Mesothelial cell of epicardium (in vitro differentiated cells): ENCODE measurements at places on chromosomes 13 and 19.
A peak's percentile ranks its signal among the peaks of the same experiment; 100 is the strongest.

DNA sequence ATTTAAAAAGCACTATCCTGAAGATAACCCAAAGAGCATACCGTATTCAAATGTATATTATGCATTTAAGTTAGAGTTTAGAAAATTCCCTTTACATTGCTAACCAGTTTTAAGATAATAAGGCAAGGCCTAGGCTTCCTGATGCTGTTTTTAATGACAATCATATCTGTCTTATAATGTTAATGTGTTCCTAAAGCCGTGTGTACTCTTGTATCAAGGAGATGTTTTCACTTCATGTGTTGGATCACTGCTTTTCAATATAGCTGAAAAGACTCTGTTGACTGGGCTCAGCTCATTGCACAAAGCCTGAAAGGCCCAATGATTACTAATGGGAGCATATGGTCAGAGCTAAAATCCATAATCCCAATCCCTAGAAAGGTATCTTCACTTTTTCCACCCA is 81.6 kb downstream of the DACH1 start:
- H3K4me3 ChIP-seq: no peak overlapping the region
- peaks cover 7% of the 10 kb centered on the region for H3K36me3 ChIP-seq
- H3K4me1 ChIP-seq: peaks cover 34% of the 10 kb centered on the region
- H3K27ac ChIP-seq: peak overlapping the region; percentile 57
- H3K27me3 ChIP-seq: no peaks in the 10 kb centered on the region

- no peak overlapping the region for H3K27ac ChIP-seq
- H3K36me3 ChIP-seq: no peaks in the 10 kb centered on the region
- peaks cover 14% of the 10 kb centered on the region for H3K27me3 ChIP-seq
- H3K4me1 ChIP-seq: no peaks in the 10 kb centered on the region
- H3K4me3 ChIP-seq: no peak overlapping the region
Measured at GRCh38 chr19:6610934-6611852, 20.2 kb upstream of the CD70 start.

- H3K4me3 ChIP-seq: no peak overlapping the region
- no peaks in the 10 kb centered on the region for H3K4me1 ChIP-seq
- DNase-seq: no peak
Measured at GRCh38 chr19:22619932-22620331, 14.2 kb upstream of the ZNF492 start.

- DNase-seq: no peak
- no peak overlapping the region for H3K4me3 ChIP-seq
- no peaks in the 10 kb centered on the region for H3K36me3 ChIP-seq
- H3K27me3 ChIP-seq: no peaks in the 10 kb centered on the region
- no peak overlapping the region for H3K27ac ChIP-seq
- H3K4me1 ChIP-seq: no peaks in the 10 kb centered on the region
Measured at GRCh38 chr19:14015524-14016035, 9.5 kb upstream of the RFX1 start.

DNA sequence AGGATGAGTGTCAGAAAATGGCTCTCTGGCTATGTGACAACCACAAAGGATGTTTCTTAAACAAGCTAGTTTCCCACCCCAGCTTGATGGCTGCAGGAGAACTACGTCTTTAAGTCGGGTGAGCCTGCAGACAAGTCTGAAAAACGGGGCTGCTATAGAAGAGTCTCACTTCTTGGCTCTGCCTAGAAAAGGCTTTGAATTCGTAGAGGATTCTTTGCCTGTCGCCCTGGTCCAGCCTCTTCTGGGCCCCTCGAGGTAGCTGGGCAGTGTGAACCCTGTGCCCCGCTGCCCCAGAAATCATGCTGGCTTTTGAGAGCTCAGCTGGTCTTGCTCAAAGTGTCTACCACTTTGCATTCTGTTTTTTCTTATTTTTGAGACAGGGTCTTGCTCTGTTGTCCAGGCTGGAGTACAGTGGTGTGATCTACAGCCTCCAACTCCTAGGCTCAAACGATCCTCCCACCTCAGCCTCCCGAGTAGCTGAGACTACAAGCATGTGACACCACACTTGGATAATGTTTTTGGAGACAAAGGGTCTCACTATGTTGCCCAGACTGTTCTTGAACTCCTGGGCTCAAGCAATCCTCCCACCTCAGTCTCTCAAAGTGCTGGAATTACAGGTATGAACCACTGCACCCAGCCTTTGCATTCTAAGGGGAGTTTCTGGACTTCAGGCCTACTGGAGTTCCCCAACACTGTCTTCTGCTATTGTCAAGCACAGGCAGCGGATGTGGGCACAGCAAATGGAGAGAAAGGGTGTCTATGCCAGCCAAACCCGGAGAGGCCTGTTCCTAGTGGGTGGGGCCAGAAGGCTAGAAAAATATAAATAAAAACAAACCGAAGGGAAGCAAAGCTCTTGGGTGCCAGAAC is 6.5 kb downstream of the CEBPA start:
- no peak overlapping the region for H3K27ac ChIP-seq
- H3K4me1 ChIP-seq: peaks cover 64% of the 10 kb centered on the region
- DNase-seq: no peak
- no peak overlapping the region for H3K4me3 ChIP-seq

- peak overlapping the region; percentile 91 for H3K27ac ChIP-seq
- H3K27me3 ChIP-seq: peaks cover 21% of the 10 kb centered on the region
- H3K4me3 ChIP-seq: peak overlapping the region; percentile 75
- H3K36me3 ChIP-seq: no peaks in the 10 kb centered on the region
- H3K4me1 ChIP-seq: peaks cover 8% of the 10 kb centered on the region
Measured at GRCh38 chr13:29594303-29594709, 1.2 kb downstream of the SLC7A1 start.

- H3K27ac ChIP-seq: no peak overlapping the region
- H3K36me3 ChIP-seq: no peaks in the 10 kb centered on the region
- DNase-seq: no peak
- H3K4me3 ChIP-seq: no peak overlapping the region
- H3K27me3 ChIP-seq: peaks cover 37% of the 10 kb centered on the region
Measured at GRCh38 chr19:29499921-29500590, 25.7 kb upstream of the VSTM2B start.

DNA sequence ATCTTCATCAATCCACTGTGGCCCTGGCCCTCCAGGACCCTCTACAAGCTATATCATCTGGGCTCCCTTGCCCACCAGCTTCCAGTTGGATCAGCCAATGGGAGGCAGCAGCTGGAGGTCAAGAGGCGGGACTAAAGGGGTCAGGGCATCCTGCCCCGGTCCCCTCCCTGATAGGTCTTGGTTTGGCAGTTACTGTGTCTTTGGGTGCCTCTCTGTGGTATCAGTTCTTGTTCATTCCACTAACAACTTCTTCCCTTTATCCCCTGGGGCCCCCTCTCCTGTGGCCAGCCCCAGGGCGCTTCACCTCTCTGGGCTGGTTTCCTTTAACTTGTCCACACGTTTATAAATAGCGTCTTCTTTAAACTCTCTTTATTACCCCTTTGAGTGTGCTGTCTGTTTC is 83.6 kb downstream of the DCT start:
- DNase-seq: no peak
- no peak overlapping the region for H3K27ac ChIP-seq
- no peak overlapping the region for H3K4me3 ChIP-seq
- H3K27me3 ChIP-seq: no peaks in the 10 kb centered on the region
- H3K36me3 ChIP-seq: peaks cover 41% of the 10 kb centered on the region

- no peak for DNase-seq
- peaks cover 20% of the 10 kb centered on the region for H3K27me3 ChIP-seq
- no peaks in the 10 kb centered on the region for H3K36me3 ChIP-seq
- H3K27ac ChIP-seq: no peak overlapping the region
Measured at GRCh38 chr19:6518145-6518911, 12.5 kb upstream of the TNFSF9 start.

- H3K4me1 ChIP-seq: peaks cover 2% of the 10 kb centered on the region
- peak; percentile 78 for DNase-seq
- H3K4me3 ChIP-seq: no peak overlapping the region
- H3K27ac ChIP-seq: no peak overlapping the region
- H3K36me3 ChIP-seq: peaks cover 2% of the 10 kb centered on the region
- H3K27me3 ChIP-seq: no peaks in the 10 kb centered on the region
Measured at GRCh38 chr19:49301165-49301865, 23.7 kb downstream of the SLC6A16 start.

DNA sequence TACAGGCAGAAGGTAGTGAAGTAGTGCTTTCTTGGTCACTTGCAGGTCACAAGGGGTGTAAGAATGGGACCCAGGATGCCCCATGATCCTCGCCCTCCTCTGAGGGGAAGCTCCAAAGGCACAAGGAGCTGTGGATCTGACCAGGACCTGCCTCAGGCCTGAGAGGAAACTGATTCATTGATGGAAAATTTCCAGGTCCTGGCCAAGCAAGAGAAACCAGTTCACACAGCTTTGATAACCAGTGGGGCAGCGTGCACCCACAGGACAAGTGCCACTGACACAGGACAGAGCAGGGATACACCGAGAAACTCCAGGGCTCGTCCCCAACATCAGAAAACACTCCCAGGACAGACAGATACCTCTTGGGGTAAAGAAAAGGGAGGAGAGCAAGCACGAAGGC is 177.1 kb downstream of the RBM26 start:
- no peak for DNase-seq
- H3K4me3 ChIP-seq: no peak overlapping the region
- no peaks in the 10 kb centered on the region for H3K27me3 ChIP-seq
- H3K36me3 ChIP-seq: no peaks in the 10 kb centered on the region

DNA sequence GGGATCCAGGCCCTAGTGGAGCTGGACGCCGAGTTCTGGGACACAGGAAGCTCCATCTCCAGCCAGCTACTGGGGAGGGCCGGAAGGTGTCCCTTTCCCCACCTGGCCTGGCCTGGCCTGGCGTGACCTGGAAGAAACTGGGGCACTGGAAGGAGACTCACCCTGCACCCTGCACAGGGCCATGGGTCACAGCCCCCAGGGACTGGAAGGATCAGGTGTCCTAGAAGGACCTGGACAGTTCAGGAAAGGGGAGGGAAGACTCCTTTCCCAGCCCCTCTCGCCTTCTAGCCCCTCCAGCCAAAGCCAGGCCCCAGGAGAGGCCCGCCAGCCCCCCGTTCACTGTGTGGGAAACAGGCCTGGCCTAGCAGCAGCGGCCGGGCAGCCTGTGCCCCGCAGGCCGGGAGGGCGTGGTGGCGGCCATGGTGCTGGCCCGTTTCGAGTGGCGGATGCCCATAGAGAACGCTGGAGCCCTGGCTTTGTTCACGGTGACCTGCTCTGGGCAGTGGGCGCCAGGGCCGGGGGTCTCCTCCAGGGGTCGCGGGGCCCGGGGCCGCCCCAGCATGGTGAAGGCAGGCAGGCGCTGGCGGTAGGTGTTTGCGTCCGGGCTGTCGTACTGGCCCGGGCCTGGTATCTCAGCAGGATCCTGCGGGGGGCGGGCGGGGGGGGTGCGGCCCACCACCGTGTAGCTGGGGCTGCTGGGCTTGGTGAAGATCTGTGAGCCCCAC is 2.8 kb upstream of the SHC2 start:
- H3K36me3 ChIP-seq: no peaks in the 10 kb centered on the region
- no peaks in the 10 kb centered on the region for H3K27me3 ChIP-seq
- H3K27ac ChIP-seq: no peak overlapping the region

GRCh38 chr13:50094615-50095293 is 79.5 kb downstream of the KCNRG start:
- DNase-seq: no peak
- no peaks in the 10 kb centered on the region for H3K4me1 ChIP-seq
- no peak overlapping the region for H3K27ac ChIP-seq

DNA sequence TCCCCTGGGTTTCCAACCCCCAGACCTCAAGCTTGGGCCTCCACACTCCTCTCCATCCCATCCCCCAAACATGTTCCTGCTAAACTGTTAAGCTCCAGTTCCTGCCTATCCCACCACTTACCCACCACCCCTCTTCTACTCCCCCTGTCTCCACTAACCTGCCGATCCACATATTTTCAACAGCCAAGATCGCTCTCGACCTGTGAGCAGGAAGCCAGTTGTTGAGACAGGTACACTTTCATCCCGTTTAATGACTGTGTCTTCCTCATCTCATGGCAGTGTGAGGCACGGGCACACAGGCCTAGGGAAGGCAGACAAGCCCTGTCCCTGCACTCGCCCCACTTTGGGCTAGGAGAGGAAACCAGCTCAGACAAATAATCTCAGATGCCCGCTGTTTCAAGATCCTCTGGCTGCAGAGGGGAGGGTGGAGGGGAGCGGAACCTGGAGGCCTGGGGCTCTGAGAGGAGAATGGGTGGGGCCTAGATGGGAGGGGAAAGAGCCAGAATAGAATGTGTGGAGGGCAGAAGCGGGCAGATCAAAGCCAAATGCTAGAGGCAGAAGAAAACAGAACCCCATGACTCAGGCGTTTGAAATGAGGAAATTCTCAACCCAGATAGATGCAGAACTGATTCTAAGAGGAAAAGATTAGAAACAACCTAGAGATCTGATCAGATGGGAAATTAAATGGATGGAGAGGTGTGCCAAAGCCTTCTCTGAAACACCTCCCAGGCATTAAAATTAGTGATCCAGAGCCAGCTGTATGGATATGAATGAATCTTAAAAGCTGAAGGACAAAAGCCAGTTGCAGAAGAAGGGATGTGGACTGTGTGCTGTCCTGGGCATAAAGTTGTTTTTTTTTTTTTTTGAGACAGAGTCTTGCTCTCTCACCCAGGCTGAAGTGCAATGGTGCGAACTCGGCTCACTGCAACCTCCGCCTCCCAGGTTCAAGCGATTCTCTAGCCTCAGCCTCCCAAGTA is 16.9 kb upstream of the CYP2S1 start:
- peak; percentile 67 for DNase-seq
- H3K4me1 ChIP-seq: peaks cover 40% of the 10 kb centered on the region
- no peaks in the 10 kb centered on the region for H3K27me3 ChIP-seq
- H3K36me3 ChIP-seq: no peaks in the 10 kb centered on the region
- H3K27ac ChIP-seq: peak overlapping the region; percentile 99

DNA sequence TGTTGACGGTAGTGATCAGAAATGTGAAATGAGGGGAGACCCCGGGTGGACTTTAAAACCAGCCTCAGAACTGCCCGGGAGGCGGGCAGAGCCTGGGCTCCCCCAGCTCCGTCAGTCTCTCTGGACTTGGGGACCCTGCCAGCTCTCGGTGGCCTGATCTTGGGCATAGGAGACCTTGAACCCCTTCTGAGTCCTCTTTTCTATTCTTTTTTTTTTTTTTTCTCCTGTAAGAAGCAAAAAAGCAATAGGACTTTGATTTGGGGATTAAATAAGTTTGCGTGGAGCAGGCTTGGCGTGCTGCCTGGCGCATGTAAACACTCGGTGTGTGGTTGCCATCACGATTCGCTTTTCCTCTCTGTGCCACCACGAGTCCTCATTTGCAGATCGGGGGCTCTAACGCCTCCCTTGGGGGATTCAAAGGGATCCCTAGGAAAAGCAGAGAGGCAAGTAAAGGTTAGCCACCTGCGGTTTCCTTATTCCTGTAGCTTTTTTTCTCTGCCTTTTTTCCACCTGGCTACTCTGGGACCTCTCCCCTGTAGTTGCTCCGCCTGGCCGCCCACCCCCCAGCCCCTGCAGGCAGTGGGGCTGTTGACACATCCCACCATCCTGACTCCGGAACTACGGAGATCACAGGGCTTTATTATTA is 1.3 kb downstream of the SAFB start:
- H3K36me3 ChIP-seq: peaks cover 21% of the 10 kb centered on the region
- DNase-seq: no peak
- H3K4me3 ChIP-seq: peak overlapping the region; percentile 100

GRCh38 chr19:17997969-17998826 is 9.8 kb upstream of the ARRDC2 start:
- peaks cover 36% of the 10 kb centered on the region for H3K27me3 ChIP-seq
- peaks cover 2% of the 10 kb centered on the region for H3K4me1 ChIP-seq
- no peak overlapping the region for H3K27ac ChIP-seq
- H3K4me3 ChIP-seq: no peak overlapping the region
- peaks cover 4% of the 10 kb centered on the region for H3K36me3 ChIP-seq
